ENCODE measurements at places on chromosomes 3 and 15.

DNA sequence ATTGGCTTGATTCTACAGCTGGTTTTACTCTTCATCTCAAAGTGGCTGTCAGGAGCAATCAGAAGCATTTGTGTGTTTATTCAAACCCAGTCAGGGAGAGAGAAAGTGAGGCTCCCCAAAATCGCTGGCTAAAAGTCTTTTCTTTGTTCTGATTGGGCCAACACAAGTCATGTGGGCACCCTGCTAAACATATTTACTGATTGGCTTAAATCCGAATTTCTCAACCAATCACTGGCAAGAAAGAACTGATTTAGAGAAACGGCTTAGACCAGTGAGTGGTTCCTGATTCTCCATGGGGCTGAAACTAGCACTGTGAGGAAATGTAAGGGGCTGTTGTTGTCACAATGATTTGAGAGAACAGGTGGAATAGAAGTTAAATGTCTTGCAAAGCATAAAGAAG is 98.9 kb upstream of the PDZRN3 start:
- no peak for DNase-seq

- peak; percentile 95 for DNase-seq
Measured at GRCh38 chr3:9749645-9750555, at the start of gene OGG1. OGG1 (plus strand) TSS chr3:9749952; CDS start chr3:9750287, 335 bp downstream.

DNA sequence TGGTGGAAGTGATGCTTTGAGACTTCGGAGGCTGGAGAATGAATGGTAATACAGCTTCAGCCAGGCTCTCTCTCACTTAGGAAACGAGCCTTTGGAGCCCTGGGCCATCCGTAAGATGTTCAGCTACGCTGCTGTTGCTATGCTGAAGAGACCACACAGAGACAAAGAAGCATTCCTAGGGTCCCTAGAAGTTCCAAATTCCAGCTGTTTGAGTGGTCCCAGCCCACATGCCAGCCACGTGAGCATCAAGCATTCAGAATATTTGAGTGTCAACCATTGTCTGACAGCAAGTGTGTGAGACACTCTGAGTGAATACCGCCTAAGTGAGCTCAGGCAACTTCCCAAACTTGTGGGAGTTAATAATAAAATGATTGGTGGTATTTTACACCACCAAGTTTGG is 212.9 kb downstream of the CD47 start:
- no peak for DNase-seq

- no peak for DNase-seq
Measured at GRCh38 chr15:66084704-66085103, 168.8 kb downstream of the MEGF11 start.

GRCh38 chr15:90336705-90337141 is 15.4 kb upstream of the ZNF774 start:
- DNase-seq = no peak

DNA sequence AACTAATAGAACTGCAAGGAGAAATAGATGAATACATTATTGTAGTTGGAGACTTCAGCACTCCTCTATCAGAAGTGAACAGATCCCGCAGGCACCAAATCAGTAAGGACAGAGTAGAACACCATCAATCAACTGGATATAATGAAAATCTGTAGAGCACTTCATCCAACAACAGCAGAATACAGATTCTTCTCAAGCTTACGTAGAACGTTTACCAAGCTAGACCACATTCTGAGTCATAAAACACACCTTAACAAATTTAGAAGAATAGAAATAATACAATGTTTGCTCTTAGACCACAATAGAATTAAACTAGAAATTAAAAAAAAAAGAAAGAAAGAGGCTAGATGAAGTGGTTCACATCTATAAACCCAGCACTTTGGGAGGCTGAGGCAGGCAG is 70.7 kb upstream of the NEDD4 start:
- DNase-seq = no peak

GRCh38 chr3:193134856-193135255 is 106.2 kb upstream of the PLAAT1 start:
- no peak for DNase-seq

- no peak for DNase-seq
Measured at GRCh38 chr15:94487635-94488034, 256.3 kb downstream of the MCTP2 start.

DNA sequence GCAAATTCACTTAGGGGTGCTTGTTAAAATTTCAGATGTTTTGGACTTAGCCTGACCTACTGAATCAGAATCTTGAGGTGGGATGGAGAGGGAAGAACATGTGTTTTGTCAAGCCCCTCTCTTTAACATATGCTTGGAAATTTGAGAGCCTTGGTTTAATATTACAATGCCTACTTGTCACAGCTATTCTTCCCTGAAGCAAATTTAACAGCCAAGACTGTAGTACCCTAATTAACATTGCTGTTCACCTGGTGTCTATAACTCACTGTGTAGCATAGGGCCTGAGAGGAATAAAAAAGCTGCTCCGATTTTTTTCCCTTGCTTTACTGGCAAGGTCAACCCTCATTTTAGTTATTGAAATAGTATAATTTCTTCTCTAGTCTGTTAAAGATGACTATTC is 880.1 kb downstream of the CADM2 start:
- no peak for DNase-seq

DNA sequence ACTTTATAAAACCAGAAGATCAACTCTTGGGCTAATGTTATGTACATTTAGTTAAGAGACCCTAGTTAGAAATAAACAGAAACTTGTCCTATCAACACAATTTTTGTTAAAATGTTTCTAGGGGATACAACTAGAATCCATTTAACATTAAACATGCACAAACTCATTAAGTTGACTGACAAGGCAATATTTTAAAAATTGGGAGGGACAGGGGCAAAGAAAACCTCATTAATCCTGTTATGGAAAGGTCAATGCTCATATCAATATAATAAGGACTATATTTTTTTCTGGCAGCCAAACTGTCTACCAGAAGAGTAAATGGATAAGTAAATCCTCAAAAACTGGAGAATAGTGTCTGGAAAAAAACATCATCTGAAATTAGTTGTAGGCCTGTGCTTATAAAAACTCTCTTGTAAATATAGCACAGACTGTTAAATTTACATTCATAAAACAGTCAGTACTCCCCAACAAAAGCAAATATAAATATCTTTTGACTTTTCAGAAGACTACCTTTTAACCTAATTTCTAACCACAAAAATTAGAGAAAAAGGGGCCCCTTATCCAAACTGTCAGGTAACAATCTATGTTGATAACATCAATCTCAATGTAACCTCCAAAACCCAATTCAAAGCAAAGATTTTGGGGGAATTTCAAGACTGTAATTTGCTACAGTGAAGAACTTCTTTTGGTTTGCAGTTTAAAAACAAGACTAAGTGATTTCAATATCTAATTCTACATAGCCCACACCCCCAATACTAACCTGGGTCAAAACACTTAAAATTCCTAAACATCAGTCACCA is 4.2 kb downstream of the TRA2B start:
- DNase-seq = no peak

- DNase-seq = no peak
Measured at GRCh38 chr3:107704477-107704876, 181.7 kb downstream of the BBX start.

DNA sequence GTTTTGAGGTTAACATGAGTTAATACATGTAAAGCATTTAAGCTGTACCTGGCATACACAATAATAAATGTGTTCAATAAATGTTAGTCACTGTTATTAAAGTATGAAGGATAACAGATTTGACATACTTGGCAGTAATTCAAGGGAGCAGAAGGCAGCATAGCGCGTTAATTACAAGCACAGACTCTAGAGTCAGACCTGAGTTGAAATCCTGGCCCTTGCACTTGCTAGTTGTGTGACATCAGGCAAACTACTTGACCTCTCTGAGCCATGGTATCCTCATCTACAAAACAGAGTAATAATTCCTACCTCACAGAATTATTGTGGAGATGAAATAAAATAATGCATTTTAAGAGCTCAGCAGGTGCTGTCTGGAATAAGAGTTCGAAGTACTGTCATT is 5.4 kb downstream of the IFT122 start:
- DNase-seq = no peak

- DNase-seq = no peak
Measured at GRCh38 chr3:3802046-3802445, 2.8 kb downstream of the LRRN1 start.

GRCh38 chr15:55552451-55552850 is 35.7 kb downstream of the PYGO1 start:
- no peak for DNase-seq
